Osteoblast (primary cell): ENCODE measurements at places on chromosomes 4 and X. TPM values are rescaled to one million over a fixed set of nuclear protein-coding genes. Genes with fewer than 3 reads are reported as not detected.

The MXRA5 gene
- 20.9 and 27.9 TPM in 2 replicates for total RNA-seq

GRCh38 chr4:29619168-29619567 is 1101.0 kb upstream of the PCDH7 start:
- H3K4me1 ChIP-seq, result no peaks in the 10 kb centered on the region
- no peak overlapping the region for H3K27ac ChIP-seq
- H3K36me3 ChIP-seq, result no peaks in the 10 kb centered on the region
- no peaks in the 10 kb centered on the region for H3K27me3 ChIP-seq

DNA sequence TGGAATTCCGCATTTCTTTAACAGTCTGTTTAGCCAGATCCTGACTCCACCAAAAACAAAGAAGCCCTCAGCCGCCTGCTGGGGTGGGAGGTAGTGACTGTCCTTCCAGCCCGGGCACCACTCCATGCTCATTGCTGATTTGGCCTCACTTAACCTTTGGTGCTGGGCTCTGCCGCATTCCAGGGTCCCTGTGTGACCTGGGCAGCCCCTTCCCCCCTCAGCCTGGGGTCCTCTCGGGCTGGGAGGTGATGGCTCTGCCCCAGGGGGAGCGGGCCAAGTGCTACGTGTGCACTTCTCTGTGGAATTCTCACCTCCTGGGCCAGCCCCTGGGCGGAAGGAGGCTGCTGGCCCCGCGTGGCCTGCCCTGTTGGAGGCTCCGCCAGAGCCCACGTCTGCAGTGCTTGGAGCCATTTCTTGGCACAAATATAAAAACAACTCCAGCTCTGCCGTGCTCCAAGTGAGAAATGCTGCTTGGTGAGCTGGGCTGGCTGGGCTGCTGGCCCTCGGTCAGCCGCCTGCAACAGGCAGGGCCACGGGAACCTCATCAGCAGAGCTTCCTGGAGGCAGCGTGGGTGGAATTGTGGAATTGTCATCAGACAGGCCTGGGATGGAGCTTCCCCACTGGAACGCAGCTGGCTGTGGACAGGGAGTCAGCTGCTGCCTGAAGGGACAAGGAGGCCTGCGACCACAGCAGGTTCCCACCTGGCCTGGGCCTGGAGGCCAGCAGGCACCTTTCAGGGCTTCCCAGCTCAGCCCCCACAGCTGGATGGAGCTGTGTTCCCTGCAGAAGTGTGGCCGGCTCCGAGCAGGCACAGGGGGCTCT is 66.0 kb downstream of the TRMT44 start:
- peaks cover 18% of the 10 kb centered on the region for H3K27me3 ChIP-seq
- DNase-seq, result peak; percentile 91
- H3K4me1 ChIP-seq, result peaks cover 16% of the 10 kb centered on the region
- H3K4me3 ChIP-seq, result peak overlapping the region; percentile 25
- H3K36me3 ChIP-seq, result no peaks in the 10 kb centered on the region
- H3K27ac ChIP-seq, result peak overlapping the region; percentile 83

- no peak overlapping the region for H3K4me3 ChIP-seq
- H3K4me1 ChIP-seq, result peaks cover 15% of the 10 kb centered on the region
- DNase-seq, result no peak
- no peaks in the 10 kb centered on the region for H3K36me3 ChIP-seq
These were observed 58.5 kb upstream of the PRDM8 start for GRCh38 chr4:80138551-80139538.

- no peaks in the 10 kb centered on the region for H3K4me1 ChIP-seq
- H3K36me3 ChIP-seq, result no peaks in the 10 kb centered on the region
- H3K4me3 ChIP-seq, result no peak overlapping the region
- no peak overlapping the region for H3K27ac ChIP-seq
- no peak for DNase-seq
These were observed 133.4 kb downstream of the ATG4A start for GRCh38 chrX:108224727-108225621.

- no peak overlapping the region for H3K27ac ChIP-seq
- no peak overlapping the region for H3K4me3 ChIP-seq
- no peak for DNase-seq
- H3K27me3 ChIP-seq, result peaks cover 47% of the 10 kb centered on the region
These were observed 11.2 kb upstream of the SYTL4 start for GRCh38 chrX:100743009-100743607.

- no peak overlapping the region for H3K4me3 ChIP-seq
- no peaks in the 10 kb centered on the region for H3K27me3 ChIP-seq
- H3K4me1 ChIP-seq, result no peaks in the 10 kb centered on the region
- H3K27ac ChIP-seq, result no peak overlapping the region
- no peak for DNase-seq
- H3K36me3 ChIP-seq, result no peaks in the 10 kb centered on the region
These were observed 133.5 kb upstream of the NDST3 start for GRCh38 chr4:117900832-117901231.

GRCh38 chr4:164807611-164808010 is 53.7 kb downstream of the SMIM31 start:
- H3K36me3 ChIP-seq, result no peaks in the 10 kb centered on the region
- H3K27ac ChIP-seq, result no peak overlapping the region
- H3K27me3 ChIP-seq, result no peaks in the 10 kb centered on the region
- H3K4me1 ChIP-seq, result no peaks in the 10 kb centered on the region
- DNase-seq, result no peak
- H3K4me3 ChIP-seq, result no peak overlapping the region

- no peaks in the 10 kb centered on the region for H3K27me3 ChIP-seq
- H3K4me3 ChIP-seq, result no peak overlapping the region
- H3K4me1 ChIP-seq, result peaks cover 26% of the 10 kb centered on the region
These were observed 8.5 kb downstream of the WFS1 start for GRCh38 chr4:6277935-6278800.

DNA sequence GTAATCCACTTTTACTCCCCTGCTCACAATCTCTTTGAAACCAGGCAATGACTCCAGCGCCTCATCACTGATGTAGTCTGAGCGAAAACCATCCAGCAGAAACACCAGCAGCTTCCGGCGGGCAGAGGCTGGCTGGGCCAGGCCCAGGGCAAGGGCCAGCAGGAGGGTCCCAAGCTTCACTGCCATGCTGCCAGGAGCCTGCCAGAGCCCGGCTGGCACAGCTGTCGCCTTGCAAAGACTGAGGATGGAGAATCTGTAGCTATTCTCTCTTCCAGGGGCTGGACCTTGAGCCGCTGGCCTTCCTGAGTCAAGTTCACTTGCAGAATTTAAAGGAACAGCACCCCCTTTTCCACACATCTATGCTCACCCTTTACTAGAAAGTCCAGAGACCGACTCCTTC is at the start of gene ENPP6:
Gene ENPP6, minus strand, starts transcription at position 240 of the 400 bp plus-strand sequence. Its CDS starts 54 bp downstream, at position 186.
- no peaks in the 10 kb centered on the region for H3K36me3 ChIP-seq
- no peak for DNase-seq
- no peak within 1 kb of the TSS for H3K27ac ChIP-seq

The MED28 gene
- 10.9 and 13.3 TPM in 2 replicates for total RNA-seq

DNA sequence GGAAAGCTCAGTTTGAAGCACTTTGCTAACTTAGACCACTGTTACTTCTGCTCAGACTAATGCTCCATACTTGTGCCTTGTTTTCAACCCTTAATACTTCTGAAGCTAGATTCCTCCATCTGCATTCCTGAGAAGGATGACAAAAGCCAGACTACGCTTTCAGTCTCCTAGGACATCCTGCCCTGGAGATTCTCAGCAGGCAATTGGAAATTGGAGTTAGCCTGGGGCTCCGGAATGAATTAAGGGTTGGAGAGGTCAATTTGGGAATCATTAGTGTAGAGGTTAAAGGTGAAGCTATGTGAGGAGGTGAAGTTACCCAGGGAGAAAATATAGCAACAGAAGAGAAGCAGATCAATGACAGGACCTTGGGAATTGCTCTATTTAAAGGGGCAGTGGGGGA is 215.9 kb upstream of the MBNL3 start:
- no peak overlapping the region for H3K27ac ChIP-seq
- no peaks in the 10 kb centered on the region for H3K36me3 ChIP-seq
- DNase-seq, result no peak
- peaks cover 23% of the 10 kb centered on the region for H3K27me3 ChIP-seq

The CFAP299 gene
- 1.5 and 2.5 TPM in 2 replicates for total RNA-seq

DNA sequence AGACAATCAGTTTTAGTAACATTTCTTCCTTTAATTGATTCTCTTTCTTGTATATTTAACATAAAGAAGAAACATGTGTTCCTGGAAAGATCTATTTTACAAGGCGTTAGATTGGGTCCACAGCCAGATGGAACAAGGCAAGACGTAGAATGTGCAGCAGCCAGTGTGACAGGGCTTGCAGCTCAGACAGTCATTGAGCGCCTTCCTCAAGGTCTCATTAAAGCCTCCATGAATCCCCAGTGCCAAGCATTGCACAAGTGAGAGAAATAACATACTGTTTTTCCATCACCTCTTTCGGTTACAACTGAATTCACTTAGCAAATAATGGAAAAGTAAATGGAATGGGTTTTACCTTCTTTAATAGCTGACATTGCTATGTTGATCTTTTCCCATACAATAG is 292.5 kb downstream of the USP46 start:
- H3K27me3 ChIP-seq, result no peaks in the 10 kb centered on the region
- H3K4me1 ChIP-seq, result no peaks in the 10 kb centered on the region
- no peak overlapping the region for H3K27ac ChIP-seq

DNA sequence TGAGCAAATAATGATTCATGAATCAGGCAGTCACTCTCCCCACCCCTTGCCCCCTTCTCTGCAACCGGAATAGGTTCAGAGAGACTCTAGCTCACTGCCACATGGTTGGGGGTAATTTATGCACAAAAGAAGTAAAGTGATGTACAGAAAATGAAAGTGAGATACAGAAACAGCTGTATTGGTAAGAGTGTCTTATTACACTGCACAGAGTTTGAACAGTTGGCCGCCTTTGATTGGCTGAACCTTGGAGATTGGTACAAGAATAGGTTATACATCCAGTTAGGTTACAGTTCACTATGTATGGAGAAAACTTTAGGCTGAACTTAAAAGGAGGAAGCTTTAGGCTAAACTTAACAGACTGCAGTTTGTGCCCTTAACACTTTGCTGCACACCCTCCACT is 34.6 kb upstream of the DIAPH2 start:
- no peaks in the 10 kb centered on the region for H3K36me3 ChIP-seq
- H3K4me1 ChIP-seq, result no peaks in the 10 kb centered on the region
- no peak overlapping the region for H3K27ac ChIP-seq

DNA sequence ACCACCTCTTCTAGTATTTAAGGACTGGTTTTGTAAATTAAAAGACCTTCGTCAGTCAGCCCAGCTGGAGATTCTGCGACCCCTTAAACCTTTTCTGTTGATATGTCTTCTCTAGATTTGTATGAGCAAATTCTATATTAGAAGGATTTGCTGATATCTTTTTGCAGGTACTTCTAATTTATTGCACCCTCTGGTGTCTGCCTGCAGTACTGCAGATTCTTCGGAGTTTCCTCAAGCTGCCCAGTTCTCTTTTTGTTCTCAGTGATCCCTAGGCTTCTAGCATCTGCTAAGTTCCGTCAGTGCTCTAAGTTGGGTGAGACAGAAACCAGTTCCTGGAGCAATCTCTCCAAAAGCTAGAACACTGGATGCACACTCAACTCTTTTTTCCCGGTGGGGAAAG is 545.2 kb downstream of the C4orf33 start:
- H3K27ac ChIP-seq, result no peak overlapping the region
- no peaks in the 10 kb centered on the region for H3K27me3 ChIP-seq
- no peak for DNase-seq
- no peaks in the 10 kb centered on the region for H3K4me1 ChIP-seq
- H3K36me3 ChIP-seq, result no peaks in the 10 kb centered on the region

The ZNF185 gene
- total RNA-seq, result 1.1 and 1.2 TPM in 2 replicates

DNA sequence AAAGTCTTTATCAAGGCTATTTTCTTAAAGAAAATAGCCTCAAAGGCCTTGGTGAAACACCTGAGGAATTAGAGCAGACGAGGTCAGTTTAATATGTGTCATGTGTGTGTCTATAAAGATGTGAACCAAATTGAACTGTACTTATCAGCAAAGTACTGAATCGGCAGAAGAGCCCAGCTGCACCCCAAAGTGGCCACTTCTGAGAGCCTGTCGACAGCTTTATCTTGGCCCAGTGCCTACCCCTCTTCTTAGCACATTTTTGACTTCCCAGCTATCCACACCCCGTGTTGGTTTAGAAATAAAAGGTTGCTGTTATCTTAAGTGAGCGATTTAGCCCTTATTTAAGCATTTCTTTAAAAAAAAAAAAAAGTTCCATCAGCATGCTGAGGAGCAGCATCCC is 329.7 kb downstream of the FBXW7 start:
- DNase-seq, result no peak
- H3K27me3 ChIP-seq, result peaks cover 12% of the 10 kb centered on the region
- no peaks in the 10 kb centered on the region for H3K36me3 ChIP-seq
- H3K27ac ChIP-seq, result no peak overlapping the region
- H3K4me1 ChIP-seq, result no peaks in the 10 kb centered on the region
- H3K4me3 ChIP-seq, result no peak overlapping the region

DNA sequence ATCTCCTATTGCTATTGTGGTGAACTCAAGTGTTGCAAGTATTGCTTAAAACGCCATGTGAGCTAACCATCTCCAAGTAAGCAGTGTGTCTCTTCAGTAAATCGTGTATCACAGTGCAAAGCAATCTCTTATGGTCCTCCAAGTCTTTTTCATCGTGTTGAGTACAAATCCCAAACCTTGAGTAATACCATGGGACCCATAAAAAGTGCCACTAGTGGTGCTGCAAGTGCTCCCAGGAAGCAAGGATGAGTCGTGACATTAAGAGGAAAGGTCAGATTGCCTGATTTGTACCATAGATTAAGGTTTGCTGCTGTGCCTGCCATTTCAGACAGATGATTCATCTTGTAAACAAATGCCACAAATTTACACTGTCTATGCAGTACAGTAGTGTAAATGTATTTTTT is 66.9 kb upstream of the BMPR1B start:
- H3K27ac ChIP-seq, result no peak overlapping the region
- peaks cover 10% of the 10 kb centered on the region for H3K4me1 ChIP-seq
- H3K27me3 ChIP-seq, result no peaks in the 10 kb centered on the region

GRCh38 chr4:152436384-152436783 is 99.5 kb downstream of the FBXW7 start:
- no peaks in the 10 kb centered on the region for H3K27me3 ChIP-seq
- H3K36me3 ChIP-seq, result no peaks in the 10 kb centered on the region
- DNase-seq, result no peak
- H3K4me3 ChIP-seq, result no peak overlapping the region

DNA sequence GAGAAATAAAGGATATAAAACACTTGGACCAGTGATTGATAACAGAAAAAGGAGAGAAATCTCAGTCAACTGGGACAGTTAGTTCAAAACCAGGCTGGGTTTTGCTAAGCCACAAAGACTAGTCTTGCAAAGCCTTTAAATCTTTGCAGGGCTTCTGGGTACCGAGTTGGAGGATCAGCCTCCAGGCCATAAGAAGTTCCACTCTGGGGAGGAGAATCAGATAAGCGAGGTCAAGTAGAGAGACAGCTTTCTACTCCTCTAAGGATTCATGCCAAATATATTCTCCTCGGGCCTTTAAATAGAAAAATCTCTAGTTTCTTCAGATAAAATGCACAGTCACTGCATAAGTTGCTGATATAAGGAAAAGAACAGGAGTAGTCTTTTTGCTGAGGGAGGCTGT is 92.7 kb downstream of the MFAP3L start:
- no peak for DNase-seq
- no peaks in the 10 kb centered on the region for H3K4me1 ChIP-seq
- H3K27me3 ChIP-seq, result peaks cover 2% of the 10 kb centered on the region
- no peak overlapping the region for H3K27ac ChIP-seq
- no peak overlapping the region for H3K4me3 ChIP-seq

- no peaks in the 10 kb centered on the region for H3K27me3 ChIP-seq
- no peaks in the 10 kb centered on the region for H3K36me3 ChIP-seq
- no peak overlapping the region for H3K4me3 ChIP-seq
- no peaks in the 10 kb centered on the region for H3K4me1 ChIP-seq
- no peak overlapping the region for H3K27ac ChIP-seq
- no peak for DNase-seq
These were observed 333.5 kb downstream of the BMPR1B start for GRCh38 chr4:95091272-95091671.

- no peaks in the 10 kb centered on the region for H3K4me1 ChIP-seq
- no peaks in the 10 kb centered on the region for H3K27me3 ChIP-seq
- H3K27ac ChIP-seq, result no peak overlapping the region
- no peak for DNase-seq
- no peaks in the 10 kb centered on the region for H3K36me3 ChIP-seq
- no peak overlapping the region for H3K4me3 ChIP-seq
These were observed 21.0 kb upstream of the POLA1 start for GRCh38 chrX:24672701-24673190.
